ENCODE measurements at places on chromosomes 7 and 10.

GRCh38 chr10:106799776-106800175 is 364.7 kb downstream of the SORCS1 start:
- no peak for DNase-seq

DNA sequence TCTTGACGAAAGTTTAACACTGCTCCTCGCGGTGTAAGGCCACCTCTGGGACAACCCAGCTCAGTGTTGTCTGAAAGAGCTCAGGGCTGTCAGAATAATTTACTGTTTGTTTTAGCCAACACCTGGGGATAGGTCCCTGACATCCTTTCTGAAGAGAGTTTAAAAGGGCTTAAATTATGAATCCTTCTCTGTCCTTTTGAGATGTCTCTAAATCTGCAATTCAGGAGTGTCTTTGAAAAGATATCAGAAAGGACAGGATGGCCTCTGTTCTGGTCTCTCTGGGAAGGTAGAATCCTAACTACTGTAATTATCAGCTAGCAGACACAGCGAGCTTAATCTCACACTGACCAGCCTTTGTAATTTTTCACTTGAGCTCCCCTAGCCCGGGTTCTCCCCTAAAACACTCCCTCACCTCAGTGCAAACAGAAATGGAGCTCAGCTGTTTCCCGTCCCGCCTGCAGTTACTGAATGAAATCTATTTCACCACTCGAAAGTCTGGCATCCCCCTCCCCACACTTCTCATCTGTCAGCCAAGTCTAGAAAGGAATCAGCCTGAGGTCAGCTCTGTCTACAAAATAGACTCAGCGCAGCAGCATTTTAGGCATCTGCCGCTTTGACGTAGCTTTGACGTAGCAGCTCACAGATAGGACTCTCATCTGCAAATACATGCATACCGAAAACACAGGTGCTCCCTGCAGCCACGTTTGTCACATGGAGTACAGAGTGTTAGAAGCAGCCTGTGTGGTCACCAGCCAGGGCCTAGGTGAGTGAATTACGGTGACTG is 4.8 kb downstream of the DYNC2I1 start:
- no peak for DNase-seq

- no peak for DNase-seq
Observed at GRCh38 chr7:139726485-139726869, 51.3 kb downstream of the HIPK2 start.

DNA sequence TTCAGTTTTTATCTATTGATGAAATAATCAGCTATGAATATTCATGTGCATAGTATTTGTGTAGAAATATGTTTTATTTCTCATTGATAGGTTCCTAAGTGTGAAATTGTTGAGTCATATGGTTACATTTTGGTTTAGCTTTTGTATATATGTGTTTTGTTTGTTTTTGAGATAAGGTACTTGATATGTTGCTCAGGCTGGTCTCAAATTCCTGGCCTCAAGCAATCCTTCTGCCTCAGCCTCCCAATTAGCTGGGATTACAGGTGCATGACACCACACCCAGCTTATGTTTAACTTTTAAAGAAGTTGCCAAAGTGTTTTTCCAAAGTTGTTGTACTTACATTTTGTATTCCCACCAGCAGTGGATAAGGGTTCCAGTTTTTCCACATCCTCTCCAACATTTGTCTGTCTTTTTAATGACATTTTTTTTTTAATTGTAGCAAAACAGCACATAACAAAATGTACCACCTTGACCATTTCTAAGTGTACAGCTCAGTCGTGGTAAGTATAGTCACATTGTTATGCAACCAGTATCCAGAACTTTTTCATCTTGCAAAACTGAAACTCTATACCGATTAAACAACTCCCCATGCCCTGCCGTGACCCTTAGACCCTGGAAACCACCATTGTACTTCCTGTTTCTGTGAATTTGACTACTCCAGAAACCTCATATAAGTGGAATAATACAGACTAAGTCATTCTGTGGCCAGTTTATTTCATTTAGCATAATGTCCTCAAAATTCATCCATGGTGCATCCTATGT is 12.6 kb upstream of the UBE2D1 start:
- no peak for DNase-seq

DNA sequence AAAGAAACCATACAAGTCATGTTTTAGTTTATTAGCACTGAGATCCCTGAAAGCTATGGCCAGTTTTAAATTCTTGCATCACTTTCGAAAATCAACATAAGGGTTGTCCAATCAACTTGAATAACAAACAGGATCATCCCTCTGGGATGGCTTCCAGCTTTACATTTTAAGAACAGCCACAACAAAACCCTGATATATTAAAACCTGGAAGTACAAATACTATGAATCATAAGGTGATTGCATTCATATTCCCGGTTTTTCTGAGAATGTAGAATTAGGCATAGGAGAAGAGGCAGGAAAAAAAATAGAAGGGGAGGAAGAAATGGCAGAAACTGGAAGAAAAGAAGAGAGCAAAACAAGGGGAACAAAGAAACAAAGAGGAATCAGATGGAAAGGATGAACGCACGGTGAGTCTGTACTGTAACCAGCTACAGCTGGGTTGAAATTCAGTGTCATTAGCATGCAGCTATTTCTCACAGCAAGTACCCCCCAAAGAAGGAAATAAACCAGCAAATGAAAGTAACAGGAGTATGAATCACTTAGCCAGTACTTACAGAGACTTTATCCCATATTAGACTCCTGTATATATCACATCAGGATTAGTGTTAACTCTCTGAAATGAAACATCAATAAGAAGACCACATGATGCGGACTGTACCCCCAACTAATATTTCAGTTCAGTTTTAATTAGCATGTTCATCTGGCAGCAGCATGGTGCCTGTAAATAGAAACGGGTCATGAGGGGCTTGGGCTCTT is 301.3 kb downstream of the RNLS start:
- DNase-seq, result no peak

GRCh38 chr7:125032943-125033342 is 103.3 kb upstream of the POT1 start:
- no peak for DNase-seq

DNA sequence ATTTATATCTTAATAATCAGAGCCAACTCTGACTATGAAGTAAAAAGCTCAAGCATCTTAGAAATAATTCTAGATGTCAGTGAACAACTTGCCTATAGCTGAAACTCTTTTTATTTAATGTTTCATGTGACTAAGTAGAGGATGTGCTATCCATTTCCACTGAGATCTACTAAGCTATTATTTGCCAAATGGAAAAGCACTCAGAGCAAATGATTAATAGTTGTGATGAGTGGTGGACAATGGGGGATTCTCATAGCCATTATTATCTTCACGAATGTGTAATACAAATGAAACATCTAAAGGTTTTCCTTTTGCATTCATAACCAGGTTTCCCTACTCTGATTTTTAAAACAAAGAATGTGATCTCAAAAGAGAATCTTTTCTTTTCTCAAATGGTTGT is 126.6 kb upstream of the GNAI1 start:
- DNase-seq, result no peak
